Osteocyte (in vitro differentiated cells): ENCODE measurements at places on chromosomes 5 and 9. TPM values are rescaled to one million over a fixed set of nuclear protein-coding genes. Genes with fewer than 3 reads are reported as not detected.
A peak's percentile ranks its signal among the peaks of the same experiment; 100 is the strongest.

- peak; percentile 74 for DNase-seq
These were observed 98.3 kb downstream of the MRPL36 start for GRCh38 chr5:1701216-1701864.

- no peak for DNase-seq
These were observed 71.4 kb downstream of the MED27 start for GRCh38 chr9:132008184-132008803.

DNA sequence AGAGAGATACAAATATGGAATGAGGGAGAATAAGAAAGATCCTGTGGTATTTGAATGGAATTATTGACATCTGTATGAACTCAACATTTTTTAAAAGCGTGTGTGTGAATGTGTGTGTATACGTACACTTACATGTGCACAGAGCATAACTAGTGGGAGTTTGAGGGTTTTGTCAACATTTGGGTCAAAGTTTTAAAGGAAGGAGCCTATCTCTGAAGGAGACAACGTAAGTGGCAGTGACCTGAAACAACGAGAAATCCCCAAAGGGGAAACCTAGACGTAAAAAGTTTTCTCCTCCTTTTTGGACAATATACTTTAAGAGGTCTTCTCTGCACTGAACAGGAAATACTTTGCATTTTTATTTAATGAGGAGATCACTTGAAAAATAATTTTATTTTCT lies 40.2 kb upstream of the DTWD2 start:
- no peak for DNase-seq

DNA sequence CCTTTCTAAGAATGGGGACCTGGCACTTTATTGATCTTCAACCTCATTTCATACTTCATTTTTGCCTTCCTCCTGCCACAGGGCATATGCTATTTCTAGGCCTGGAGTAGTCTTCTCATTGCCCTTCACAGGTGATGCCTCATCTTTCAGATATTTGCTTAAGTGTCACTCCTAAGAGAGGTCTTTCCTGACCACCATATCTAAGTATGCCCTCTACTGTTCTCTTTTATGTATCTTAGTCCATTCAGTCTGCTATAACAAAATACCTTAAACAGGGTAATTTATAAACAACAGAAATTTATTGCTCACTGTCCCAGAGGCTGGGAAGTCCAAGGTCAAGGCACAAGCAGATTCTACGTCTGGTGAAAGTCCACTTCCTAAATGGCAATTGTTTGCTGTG lies 99.1 kb downstream of the ADAMTS6 start:
- no peak for DNase-seq

- no peak for DNase-seq
These were observed at the start of gene CTXN3 for GRCh38 chr5:127649018-127649439. Gene CTXN3, plus strand, starts transcription at chr5:127649082. Its CDS starts 8,440 bp downstream, at chr5:127657522.

Gene TAF11L5
- not detected in 2 replicates for total RNA-seq
